Dorsolateral prefrontal cortex (tissue), 122 donors: ENCODE measurements at places on chromosomes 12 and 14. TPM values are rescaled to one million over a fixed set of nuclear protein-coding genes. Genes with fewer than 3 reads are reported as not detected.

The C12orf60 gene
- total RNA-seq: 1.4 TPM

The KRT6A gene
- not detected for total RNA-seq

The WSB2 gene
- 180 TPM for total RNA-seq

DNA sequence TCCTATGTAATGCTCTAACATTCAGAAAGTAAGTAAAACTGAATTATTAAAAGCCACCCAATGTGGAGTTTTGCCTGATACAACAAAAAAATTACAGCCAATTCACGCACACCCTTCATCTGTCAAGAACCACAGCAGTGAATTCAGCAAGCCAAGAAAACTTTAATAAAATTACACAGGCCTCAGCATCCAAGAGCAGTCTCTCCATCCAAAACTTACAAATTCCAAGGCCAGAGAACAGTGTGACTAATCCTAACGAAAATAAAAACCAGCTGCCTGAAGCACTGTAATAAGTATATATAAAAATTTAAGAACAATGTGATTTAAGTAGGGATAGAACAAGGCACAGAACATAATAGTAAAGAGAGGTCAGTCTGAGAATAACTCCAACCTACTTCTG, 54.2 kb downstream of the SIX6 start:
- DNase-seq: no peak
